Muscle of leg (tissue), 16 donors: ENCODE measurements at places on chromosomes 7 and 10.

DNA sequence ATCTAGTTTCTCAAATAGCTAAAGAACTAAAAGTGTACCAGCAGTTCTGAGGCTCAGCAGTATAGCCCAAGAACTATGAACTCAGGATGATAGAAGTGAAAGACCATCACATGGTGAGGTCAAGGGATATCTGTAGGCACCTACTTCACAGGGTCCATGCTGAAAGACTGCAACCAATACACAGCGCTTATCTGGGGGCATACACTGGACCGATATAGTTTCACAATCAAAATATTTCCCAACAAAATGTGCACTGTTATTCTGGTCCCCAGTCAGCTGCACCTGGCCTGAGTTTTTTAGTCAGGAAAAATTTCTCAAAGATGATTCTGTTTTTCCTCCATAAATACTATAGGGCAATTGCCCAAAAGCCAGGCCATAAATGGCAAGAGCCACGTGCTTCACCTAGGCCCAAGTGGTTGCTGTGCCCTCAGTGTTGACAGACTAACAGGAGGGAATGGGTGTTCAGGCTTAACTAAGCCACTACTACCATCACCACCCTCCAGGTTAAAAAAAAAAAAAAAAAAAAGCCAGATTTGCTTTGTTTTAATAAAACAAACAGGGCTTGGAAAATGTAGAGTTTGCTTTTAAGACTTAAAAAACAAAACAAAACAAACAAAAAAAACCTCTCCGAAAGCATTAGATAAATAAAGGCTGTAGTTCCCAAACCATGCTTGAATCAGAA is 58.5 kb downstream of the OGDH start:
- DNase-seq, result no peak

- DNase-seq, result no peak
Observed at GRCh38 chr10:93461807-93462178, 20.3 kb downstream of the MYOF start.

DNA sequence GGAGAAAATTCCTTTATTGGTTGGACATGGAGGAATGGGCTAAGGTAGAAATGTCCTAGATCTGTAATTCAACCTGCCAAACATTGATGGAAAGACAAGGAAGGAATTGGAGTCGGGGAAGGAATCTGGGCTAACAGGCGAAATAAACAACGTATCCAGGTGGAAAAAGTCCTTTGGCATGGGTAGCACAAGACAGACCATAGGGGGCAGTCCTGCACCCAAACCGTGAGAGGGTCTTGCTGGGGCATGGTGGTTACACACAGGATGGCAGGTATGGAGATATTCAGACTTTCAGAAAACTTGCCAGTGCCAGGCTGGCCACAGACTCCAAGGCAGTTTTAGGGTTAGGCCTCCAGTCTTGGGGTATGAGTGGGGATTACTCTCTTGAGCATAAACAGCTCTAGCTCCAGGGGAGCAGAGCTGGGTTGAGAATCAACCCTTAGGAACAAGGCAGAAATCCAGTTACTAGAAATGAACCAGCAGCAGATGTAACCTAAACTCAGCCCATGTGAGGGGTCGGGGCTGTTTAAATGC is 188.6 kb upstream of the GDF10 start:
- DNase-seq, result no peak

DNA sequence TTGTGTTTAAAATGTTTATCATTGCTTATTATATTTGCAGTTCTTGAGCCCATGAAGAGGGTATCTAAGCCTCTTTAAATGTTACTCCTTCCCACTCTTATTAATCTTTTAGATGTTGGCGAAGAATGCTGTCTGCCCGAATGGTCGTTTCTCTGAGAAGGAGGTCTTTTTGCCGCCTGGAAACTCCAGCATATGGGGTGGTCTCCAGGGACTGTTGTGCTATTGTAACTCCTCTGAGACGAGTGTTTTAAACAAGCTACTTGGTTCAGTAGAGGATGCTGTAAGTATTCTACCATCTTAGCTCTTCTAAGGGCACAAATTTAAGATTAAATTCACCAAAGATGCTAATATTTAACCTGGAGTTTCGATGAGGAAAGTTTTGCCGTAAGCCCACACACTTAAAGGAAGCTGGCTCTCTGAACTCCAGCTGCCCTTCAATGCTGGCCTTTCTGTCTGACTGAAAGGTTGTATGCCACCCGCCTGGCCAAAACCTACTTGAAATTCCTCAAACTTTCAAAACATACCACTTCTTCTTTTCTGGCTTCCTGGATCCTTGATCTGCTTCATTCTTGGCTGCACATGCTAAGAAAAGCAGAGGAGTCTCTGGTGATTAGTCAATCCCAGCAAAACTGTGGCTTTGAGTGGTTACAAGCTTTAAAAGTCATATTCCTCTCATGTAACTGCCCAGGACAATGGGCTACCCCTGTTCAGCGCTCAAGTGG is 74.7 kb downstream of the ABCA13 start:
- peak; percentile 36 for DNase-seq

GRCh38 chr7:74544706-74545469 is 91.2 kb downstream of the GTF2IRD1 start:
- DNase-seq, result no peak

DNA sequence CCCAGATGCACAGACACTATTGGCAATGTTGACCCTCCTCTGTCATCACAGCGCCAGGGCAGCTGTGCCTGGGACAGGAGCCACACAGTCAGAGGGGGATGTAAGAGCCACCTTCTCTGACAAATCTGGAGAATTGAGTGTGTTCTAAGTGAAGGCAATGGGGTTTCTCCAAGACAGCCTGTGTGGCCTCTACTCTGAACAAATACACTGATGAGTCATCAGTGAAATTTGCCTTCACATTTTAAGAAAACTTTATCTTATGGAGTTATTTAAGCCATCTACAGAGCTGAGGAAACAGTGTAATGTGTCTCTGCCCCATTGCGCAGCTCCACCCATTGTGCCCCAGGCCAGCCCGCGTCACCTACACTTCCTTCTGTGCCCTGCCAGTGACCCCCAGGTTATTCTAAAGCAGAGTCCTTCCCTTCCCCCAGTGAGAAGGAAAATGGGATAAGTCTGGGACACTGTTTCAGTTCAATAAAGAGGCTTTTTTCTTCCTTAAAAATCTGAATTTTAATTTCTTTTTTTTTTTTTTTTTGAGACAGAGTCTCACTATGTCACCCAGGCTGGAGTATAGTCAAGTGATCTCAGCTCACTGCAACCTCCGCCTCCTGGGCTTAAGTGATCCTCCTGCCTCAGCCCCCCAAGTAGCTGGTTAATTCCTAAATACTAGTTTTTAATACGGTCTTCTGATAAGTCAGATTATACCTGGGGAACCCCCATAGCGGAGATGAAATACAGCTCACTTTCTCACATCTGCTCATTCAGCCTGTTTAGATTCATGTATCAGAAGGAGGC is 21.8 kb downstream of the AKR1E2 start:
- peak; percentile 29 for DNase-seq

GRCh38 chr7:47283497-47284131 is 298.3 kb downstream of the TNS3 start:
- DNase-seq, result no peak

DNA sequence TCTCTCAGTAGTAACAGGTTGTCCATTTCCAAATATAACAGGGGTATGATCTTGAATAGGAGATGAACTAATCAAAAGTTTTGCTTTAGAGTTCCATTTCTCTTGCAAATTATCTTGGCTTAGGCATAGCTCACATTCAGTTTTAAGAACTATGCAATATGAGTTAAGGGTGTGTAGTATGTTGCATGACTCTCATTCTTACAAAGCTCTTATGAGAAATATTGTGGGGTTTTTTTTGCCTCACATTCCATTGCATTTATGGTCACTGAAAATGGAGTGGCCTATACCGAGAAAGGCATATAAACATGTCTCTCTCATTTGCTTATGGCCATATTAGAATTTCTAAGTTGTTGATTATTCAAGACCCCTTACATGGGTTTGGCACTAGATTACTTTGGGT is 48.5 kb upstream of the LAMB1 start:
- no peak for DNase-seq

DNA sequence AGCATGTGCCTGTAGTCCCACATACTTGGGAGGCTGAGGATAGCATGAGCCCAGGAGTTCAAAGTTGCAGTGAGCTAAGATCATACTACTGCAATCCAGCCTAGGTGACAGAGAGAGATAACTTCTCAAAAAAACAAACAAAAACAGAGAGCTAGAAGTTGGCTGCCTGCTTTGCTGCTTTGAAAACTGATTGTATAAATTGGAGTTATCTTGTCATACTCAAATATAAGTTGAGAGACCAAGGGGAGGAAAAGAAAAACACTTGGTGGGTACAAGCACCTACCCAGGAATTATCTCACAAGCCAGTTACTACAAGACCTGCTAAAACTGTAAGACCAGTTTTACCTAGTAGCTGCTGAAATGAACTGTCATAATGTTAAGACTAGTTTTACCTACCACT is 112.5 kb upstream of the SKAP2 start:
- DNase-seq, result no peak

GRCh38 chr7:11236680-11237079 is 263.0 kb downstream of the PHF14 start:
- DNase-seq, result no peak

GRCh38 chr10:10498781-10499180 is 518.9 kb upstream of the CELF2 start:
- DNase-seq, result peak; percentile 9

GRCh38 chr7:24881623-24882022 is 98.4 kb downstream of the OSBPL3 start:
- DNase-seq, result no peak

DNA sequence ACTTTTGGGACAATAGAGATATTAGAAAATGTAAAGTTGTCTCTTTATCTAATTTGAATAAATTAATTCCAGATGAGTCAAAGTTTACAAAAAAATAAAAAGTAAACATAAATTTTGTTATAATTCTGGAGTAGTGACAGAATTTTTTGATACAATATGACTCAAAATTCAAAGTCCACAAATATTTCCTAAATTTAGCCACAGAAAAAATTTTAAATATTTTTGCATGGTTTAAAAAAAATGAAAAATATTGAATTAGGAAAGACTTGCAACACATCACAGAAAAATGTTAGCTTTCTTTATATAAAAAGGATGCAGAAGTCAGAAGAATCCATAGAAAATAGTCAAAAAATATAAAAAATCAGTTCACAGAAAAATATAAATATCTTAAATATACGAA is 117.7 kb downstream of the ARHGAP21 start:
- no peak for DNase-seq

- peak; percentile 41 for DNase-seq
Observed at GRCh38 chr10:131312478-131312836, 936 bp upstream of the TCERG1L start.

DNA sequence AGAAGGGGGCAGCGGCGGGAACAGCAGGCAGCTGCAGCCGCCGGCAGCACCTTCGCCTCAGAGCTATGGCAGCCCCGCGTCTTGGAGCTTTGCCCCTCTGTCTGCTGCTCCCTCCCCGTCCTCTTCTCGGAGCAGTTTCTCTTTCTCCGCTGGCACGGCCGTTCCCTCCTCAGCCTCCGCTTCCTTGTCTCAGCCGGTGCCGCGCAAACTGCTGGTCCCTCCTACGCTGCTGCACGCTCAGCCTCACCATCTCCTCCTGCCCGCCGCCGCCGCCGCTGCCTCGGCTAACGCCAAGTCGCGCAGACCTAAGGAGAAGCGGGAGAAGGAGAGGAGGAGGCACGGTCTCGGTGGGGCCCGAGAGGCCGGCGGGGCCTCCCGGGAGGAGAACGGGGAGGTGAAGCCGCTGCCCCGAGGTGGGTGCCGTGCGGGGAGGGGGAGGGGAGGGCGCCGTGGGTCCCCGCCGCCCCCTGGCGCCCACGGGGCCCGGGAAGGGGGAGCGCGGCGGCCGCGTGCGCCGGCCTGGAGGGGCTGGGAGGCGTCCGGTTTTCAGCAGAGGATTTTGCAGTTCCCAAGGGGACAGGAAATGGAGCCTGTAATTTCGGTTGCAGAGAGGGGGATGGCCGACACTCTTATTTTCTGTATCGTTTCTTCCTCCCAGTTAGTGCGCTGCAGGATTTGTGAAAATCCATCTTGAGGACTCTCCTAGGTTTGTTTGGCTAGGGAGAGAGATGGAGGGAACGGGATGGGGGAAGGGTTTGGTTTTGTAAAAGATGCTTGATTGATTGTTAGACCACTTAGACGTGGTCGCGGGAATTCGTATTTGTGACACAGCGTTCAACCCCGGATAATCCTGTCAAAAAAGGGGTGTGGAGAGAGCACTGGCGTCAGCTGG is 630 bp downstream of the RSBN1L start:
- peak; percentile 81 for DNase-seq
